ENCODE measurements at places on chromosomes 5 and 9.
A peak's percentile ranks its signal among the peaks of the same experiment; 100 is the strongest.

DNA sequence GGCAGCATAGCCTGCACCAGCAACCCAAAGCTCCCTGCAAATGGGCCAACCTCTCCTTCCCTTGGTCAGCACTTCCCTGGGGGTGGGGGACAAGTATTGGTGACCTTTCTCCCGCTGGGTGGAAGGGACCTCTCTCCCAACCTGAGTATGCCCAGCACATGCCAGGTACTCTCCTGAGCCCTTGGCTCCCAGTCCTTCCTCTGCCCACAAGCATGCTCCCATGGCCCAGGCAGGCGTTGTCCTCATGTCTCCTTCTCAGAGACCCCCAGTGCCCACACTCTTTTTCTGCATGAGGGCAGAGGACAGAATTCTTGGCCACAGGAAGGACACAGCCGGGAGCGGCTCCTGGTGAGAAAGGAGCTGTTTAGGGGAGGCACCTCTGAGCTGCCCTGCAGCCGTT is 60.3 kb downstream of the PHF2 start:
- peak; percentile 13 for DNase-seq

DNA sequence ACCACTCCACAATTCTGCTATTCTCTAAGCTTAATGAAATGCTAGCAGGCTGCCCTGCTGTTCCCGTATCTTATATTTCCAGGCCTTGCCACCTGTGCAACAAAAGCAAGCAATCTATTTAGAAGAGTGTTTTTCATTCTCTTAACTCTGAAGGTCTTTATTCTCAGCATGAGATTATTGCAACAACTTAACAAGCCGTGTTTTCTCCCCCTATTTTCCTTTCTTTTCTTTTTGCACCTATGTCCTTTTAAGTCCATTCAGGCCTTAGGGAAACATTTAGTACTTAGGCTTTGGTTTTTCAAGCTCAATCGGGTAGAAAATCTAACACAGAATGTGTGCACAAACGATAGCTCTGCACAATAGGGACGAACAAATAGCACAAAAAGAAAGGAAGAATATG is 89.6 kb upstream of the DMRTA1 start:
- DNase-seq = no peak

DNA sequence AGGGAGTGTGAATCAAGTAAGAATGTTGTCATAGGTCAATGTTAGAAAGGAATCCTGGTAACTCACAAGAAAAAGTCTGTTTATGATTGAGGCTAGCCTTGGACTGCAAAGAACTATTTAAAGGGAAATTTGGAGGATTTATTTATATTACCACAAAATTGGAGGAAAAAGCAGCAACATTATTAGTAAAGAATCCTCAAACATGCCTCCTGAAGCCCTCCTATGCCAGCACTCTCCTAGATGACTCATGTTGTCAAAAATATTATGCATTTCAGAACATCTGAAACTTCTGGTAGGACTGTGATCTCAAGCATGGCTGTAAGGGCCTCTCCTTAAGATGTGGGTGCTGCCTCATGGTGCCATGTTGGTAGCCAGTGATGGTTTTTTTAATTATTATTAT is 628.5 kb downstream of the CHSY3 start:
- no peak for DNase-seq

DNA sequence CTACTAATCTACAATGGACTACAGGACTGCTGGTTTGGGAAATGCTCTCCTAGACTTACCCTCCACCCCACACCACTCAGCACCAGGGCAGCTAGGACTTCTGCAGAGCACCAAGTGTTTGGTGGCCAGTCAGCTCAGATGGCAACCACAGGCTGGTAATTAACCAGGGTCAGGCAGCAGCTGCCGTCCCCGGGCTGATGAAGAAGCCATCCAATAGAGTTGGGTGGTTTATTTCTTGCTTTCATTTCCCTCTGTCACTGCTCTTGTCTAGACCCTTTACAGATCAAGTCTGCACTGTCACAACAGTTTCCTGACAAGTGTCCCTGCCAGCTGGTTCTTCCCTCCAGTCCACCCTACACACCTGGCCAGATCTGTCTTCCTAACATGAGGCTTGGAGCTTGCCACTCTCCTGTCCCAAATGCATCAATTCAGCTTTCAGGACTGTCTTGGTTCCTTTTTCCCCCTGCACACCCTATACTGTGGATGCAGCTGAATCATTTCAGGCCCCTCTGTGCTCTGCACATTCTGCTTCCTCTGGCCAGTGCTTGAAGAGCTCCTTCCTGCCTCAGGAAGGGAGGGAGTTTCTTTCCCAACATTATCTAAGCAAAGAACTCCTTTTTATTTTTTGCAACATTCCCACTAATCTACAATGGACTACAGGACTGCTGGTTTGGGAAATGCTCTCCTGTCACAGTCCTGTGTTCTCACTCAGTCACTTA is 30.2 kb upstream of the HSPA9 start:
- no peak for DNase-seq

DNA sequence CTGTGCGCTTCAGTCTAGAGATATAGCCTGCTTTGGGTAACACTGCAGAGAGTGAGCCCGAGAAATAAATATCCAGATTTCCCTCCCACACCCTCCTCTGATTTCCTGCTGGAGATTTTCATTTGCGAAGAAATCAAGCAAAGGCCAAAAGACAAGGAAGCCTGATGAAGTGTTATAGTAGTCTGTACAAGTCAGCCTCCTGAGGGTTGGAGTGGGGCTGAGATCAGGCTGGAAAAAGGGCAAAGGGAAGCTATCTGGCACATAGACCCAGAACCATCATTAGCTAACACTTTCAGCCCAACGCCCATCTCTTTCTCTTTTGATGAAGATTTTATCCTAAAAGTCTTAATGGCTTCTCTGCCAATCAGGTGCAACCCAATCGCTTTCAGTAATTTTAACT is 154.6 kb upstream of the SLC44A1 start:
- DNase-seq = no peak

DNA sequence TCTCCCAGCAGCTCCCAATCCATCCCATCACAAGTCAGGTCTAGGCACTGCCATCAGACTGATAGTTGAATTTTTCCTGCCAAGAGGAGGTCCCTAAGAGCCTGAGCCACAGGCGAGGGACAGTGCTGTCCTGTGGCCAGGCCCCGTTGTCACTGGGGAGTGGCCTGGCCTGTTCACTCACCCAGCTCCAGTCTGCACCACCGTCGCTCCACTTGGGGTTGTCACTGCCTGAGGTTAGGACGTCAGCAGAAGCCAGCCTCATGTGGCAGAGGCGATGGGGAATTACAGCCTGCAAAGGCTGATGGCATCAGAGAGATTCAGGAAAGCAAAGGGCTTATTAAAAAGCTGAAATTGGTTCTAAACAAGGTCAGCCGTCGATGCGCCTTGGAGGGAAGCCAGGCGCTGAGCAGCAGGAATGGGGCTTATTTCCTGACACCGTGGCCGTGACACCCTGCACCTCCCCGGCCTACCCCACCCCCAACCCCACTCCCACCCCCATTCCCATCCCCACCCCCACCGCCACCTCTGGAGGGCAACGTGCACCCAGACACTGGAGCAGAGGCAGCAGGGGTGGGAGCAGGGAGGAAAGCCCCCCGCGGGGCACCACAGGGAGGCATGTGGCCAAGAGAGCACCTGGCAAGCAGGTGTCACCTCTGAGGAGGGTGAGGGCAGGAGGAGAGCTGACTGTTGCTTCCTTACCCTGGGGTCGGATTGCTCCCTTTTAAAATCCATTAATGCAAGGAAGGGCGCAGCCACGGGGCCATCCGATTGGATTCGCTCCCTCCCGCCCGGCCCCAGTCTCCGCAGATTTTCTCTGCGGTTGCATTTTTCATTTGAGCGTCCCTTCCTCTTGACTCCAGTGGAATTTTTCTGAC is 3.1 kb upstream of the DBH start:
- peak; percentile 79 for DNase-seq

- DNase-seq = no peak
Observed at GRCh38 chr9:81979196-81979595, 9.4 kb upstream of the SPATA31D1 start.

- no peak for DNase-seq
Observed at GRCh38 chr9:34451135-34451534, 7.2 kb downstream of the FAM219A start.

- no peak for DNase-seq
Observed at GRCh38 chr9:101165131-101165530, 136.6 kb downstream of the PLPPR1 start.

GRCh38 chr5:31280210-31280609 is 86.7 kb downstream of the CDH6 start:
- DNase-seq = no peak

GRCh38 chr9:110447476-110447875 is 109.8 kb upstream of the TXNDC8 start:
- DNase-seq = no peak

GRCh38 chr9:89878687-89879086 is 273.9 kb downstream of the GADD45G start:
- no peak for DNase-seq

DNA sequence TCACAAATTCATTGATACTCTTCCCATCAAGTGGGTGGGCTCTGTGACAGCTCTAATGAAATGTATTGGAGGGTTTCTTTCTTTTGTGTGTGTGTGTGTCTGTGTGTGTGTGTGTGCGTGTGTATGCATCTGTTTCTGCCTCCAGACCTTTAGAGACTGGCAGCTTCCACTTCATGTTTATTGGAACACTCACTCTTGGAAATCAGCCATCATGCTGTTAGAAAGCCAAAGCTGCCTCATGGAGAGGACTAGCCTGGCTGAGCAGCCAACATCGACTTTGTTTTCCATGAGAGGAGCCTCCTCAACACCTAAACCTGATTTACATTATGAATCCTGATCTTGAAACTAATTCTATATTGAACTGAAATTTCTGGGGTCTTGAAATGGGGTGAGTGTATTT is 128.5 kb upstream of the FAM174A start:
- no peak for DNase-seq

- peak; percentile 88 for DNase-seq
Observed at GRCh38 chr5:10307206-10308148, at the start of gene CMBL. Gene CMBL (minus strand): TSS chr5:10307902. CDS start chr5:10290762, 17,140 bp downstream.

DNA sequence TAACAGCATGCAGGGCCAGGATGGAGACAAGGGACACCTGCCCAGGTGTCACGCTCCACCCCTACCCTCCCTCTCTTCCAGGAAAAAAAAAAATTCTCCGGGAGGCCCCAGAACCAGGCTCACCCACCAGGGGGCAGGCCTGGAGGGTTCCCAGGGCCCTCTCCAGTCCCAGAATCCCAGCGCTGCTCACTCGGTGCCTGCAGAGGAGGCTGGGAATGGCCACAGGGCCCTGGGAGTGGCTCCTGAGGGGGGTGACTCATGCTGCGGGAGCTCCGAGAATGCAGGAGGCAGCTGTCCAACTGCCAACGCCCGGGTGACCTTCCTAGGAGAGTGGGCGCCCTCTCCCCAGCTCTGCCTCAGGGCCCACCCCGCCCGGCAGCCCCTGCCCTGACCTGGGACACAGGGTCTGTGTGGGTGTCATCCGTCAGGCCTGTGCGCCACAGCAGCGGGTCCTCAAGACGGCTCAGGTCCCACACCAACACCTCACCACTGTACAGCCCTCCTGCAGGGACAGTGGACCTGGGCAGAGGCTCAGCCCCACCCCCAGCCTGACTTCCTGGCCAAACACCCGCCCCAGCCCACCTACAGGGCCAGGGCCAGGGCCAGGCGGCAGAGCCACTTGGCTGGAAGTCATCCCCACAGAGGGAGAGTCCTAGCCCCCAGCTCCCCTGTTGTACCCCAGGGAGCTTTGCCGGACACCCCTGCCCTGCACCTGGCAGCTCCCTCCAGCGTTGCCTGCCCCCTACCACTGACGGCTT is 21.2 kb downstream of the DYNC2I2 start:
- DNase-seq = peak; percentile 95

DNA sequence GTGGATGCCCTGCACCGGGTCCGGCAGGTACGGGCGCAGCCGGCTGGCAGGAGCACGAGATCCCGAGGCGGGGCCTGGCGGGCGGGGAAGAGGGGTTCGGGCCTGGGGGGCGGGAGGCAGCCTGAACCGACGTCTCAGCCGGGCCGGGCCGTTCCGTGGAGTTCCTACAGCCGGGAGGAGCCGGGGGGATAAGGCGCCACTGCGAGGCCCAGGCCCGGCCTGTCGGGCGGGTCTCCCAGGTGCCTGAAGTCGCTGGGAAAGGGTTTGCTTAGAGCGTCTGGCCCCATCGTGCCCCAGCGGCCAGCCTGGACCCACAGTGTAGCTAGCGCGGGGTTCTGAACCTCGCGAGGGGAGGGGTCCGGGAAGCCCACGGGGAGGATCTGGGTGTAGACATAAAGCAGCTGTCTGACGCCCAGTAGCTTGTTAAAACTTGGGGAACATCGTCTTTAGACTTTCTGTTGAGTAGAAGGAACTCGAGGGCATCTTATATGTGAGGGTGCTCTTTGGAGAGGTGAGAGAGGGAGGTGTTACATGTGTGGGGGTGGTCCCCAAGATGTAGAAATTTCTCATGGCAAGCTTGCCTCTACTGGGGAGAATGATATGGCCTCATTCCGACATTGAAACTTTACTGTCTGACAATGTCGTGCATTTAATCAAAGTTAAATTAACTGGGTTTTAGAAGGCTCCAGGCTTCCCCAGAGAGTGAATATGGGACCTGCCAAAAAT is 524 bp downstream of the FUBP3 start:
- no peak for DNase-seq

DNA sequence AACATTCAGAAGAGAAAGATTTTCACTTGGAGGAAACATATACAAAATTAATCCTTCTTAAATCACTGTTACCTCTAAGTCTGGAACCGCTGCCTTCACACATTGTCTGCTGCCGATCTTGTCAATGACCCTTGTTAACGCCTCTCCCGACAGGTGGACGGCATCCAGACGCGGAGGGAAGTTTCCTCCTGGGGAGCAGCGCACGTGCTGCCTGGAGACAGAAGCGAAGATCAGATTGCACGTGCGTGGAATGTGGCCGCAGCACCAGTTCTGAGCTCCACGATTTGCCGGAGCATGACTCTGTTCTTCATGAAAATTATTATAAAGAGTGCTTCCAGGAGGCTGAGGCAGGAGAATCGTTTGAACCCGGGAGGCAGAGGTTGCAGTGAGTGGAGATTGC is 183.6 kb upstream of the IRX4 start:
- no peak for DNase-seq

DNA sequence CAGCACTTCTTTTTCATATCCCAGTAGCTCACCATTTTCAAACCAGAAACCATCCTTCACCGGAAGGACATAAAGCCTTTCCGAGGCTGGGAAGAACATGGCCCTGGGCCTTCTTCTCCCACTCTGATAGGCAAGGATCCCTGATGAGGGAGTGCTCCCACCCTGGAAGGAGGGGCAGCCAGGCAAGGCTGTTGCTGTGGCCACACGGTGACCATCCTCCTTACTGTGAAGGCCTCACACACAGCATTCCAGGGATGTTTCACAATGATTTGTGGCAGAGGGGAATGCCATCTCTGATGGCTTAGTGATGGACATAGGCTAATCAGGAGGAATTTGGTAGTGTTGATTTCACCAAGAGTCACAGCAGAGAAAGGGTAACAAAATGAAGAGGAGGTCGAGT is 130.7 kb downstream of the ADAMTS12 start:
- peak; percentile 18 for DNase-seq

GRCh38 chr9:126847051-126847450 is 13.4 kb upstream of the ZBTB34 start:
- DNase-seq = no peak

GRCh38 chr5:35518104-35518503 is 99.6 kb upstream of the SPEF2 start:
- DNase-seq = no peak

DNA sequence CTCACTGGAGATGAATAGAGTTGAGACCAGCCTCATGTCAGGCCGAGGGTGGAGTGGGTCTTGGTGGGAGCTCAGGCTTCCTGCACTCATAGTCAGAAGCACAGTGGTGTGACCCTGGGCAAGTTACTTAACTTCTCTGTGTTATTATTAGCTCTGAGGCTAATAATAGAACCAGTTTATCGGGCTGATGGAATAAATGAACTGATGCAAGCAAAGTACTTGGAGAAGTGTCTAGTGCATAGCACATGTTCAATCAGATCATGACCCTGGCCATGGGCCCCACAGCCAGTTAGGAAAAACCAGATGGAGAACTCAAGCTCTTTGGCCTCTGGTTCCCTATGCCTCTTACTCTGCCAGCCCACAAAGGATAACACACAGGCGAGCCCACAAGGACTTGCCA is 45.3 kb upstream of the OSMR start:
- DNase-seq = no peak

Data from H7 (cell line).